Spleen (tissue), 13 donors: ENCODE measurements at places on chromosomes 3 and 15. TPM values are rescaled to one million over a fixed set of nuclear protein-coding genes. Genes with fewer than 3 reads are reported as not detected.

GRCh38 chr15:82870727-82871320 is 61.4 kb downstream of the WHAMM start:
- DNase-seq = no peak

DNA sequence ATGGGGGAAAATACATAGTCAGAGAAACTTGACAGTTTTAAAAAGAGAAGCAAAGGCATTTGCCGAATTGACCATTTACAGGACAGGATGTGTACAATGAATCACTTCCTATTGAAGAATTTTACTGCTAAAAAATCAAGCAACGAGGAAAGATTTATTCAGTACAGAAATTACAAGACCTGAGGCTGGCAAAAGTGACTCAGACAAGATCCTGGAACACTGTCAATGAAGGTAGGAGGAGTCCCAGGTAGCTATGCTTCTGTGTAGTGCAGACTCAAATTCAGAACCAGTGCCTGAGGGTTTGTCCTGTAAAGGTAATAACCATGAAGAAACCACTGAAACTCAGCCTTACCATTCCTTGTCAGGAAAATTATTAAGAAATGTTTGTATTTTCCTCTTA is 120.9 kb downstream of the ZMAT3 start:
- no peak for DNase-seq

- no peak for DNase-seq
Observed at GRCh38 chr3:173913974-173914421, 516.5 kb downstream of the NLGN1 start.

Gene ACTC1
- 0.90 TPM for polyA plus RNA-seq

DNA sequence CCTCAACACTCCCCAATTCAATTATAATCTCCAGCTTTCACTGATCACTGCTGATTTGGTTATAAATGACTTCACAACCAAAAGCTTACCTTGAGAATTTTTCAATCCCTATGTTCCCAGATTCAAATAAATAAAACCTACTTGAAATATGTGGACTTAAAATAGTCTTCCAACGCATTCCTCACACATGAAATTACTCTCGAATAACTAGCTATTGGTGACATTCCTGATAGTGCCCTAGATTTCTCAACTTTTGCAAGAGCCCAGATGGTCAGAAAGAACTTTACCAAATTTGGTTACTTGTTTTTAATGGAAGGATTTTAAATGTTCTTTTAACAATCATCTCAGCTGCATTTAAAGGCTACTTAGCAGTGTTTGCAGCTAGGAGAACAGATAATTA is 605.5 kb downstream of the FHIT start:
- no peak for DNase-seq

Gene GOLGA6B
- polyA plus RNA-seq = not detected
